ENCODE measurements at places on chromosomes 1 and 21.

- DNase-seq: no peak
Measured at GRCh38 chr21:44758781-44759627, 42.6 kb downstream of the UBE2G2 start.

DNA sequence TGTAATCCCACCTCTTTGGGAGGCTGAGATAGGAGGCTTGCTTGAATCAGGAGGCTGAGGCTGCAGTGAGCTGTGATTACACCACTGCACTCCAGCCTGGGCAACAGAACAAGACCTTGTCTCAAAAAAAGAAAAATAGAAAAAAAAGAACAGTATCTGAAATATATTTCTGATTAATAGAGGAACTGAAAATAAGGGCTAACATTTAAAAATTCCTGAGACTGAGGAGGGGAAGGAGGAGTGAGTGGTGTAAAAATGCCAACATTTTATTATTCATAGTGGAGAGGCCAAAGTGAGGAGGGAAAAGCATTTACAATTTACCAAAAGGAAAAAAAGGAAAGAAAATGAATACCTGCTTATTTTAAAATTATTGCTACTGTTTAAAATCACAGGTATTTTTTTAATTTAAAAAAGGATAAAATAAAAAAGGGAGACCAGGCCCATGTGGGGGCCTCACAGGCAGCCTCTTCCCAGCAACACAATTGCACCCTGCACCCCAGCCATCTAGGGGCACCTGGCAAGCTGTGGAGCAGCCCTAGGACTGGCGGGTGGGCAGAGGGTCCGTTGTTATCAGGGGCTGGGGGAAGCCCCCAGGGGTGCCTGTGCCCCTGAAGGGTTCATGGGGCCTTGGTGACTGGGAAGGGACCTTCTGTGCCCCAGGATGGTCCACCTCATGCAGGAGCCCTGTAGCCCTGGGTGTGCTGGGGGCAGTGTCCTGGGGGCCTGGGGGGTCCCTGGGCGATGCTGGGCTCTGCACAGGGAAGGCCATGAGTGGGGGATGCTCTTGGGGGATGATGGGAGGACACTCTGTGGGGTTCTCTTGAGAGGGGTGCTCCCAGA lies 34.8 kb upstream of the ADARB1 start:
- DNase-seq: no peak

- no peak for DNase-seq
Measured at GRCh38 chr1:203251466-203251865, 22.0 kb upstream of the CHIT1 start.

- DNase-seq: peak; percentile 83
Measured at GRCh38 chr1:53739109-53739681, at the start of gene GLIS1. Gene GLIS1 (minus strand): TSS chr1:53739164. CDS start chr1:53738064, 1,100 bp downstream.

DNA sequence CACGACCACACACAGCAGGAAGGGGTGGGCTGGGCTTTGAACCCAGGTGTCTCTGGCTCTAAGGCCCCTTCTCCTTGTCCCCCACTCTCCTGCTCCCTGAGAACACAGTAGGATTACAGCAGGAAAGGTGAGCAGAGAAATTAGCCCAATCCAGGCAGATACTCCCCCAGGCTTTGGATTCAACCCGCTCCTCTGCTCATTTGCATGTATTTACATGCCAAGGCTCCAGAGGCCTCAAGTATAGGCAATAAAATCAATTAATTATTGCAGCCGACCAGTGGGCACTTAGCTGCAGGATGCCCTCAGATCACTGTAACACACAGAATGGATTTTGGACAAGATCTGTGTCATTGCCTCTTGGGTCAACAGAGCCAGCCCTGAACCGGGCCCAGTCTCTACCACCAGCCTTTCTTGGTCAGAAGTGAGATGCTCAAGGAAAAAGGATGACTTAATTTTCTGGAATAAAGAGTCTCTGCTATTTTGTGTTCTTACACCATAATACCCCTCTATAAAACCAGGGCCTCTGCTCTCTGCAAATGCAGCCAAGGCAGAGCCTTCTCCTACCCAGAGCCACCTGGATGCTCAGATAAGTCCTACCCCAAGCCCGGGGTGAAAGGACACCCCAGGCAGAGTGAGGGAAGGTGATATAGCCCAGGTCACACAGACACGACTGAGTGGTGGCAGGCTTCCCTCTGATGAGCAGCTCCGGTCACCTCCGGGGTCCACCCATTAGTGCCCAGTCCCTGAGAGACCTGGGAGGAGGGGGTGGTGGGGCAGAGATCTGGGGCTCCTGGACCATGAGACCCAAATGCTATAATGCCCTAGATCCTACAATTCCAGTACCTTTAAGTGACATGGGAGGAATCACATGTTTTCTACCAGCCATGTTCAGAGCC lies 28.9 kb downstream of the MATN1 start:
- DNase-seq: no peak

DNA sequence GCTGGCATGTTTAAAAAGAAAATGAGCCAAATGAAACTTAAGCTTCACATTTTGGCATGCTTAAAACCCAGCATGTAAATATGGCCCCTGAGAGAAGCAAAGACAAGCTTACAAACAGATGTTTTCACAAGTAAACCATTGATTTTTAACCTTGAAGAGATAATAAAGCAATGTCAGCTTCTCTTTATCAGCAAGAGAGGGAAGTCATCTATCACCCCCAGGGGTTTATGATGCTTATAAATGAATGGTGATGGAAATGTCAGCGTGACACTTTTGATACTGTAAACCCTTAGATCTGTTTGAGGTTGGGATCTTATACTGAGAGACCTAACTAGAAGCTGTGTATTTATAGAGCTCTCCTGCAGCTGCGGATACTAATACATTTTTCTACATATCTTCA lies 471.3 kb downstream of the PLA2G4A start:
- DNase-seq: no peak

GRCh38 chr21:33874161-33874560 lies 41.4 kb downstream of the ATP5PO start:
- no peak for DNase-seq

GRCh38 chr21:36565540-36565939 lies 85.6 kb upstream of the CLDN14 start:
- no peak for DNase-seq
